HT1080 (cell line): ENCODE measurements at places on chromosomes 12 and 14. TPM values are rescaled to one million over a fixed set of nuclear protein-coding genes. Genes with fewer than 3 reads are reported as not detected.

DNA sequence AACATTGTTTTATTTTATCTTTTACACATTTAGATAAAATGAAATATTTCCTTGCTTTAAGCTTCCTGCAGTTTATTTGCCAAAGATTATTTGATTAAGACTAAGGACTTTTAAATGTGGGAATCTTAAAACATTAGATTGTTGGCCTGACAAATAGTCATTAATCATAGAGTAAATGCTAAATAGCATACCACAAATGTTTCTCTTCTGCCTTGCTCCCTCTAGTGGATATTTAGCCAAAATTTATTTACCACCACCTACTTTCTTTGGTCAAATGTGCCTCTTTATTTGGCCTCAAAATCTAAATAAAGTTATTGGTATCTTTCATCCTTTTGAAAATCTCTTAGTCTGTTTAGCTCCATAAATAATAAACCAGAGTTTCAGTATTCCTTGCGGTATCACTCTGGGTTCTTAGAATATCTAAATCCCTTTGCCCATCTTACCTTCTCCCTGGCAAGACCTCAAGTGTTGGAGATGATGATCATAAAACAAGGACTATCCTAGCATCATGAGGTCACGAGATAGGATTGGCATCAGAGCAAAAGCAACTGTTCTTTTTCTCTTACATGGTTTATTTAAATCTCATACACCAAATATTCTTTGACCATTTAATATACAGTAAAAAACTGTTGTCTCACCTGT is 150.6 kb upstream of the AEBP2 start:
- peak; percentile 12 for DNase-seq

- no peak for DNase-seq
Observed at GRCh38 chr12:63394983-63395382, 244.0 kb upstream of the AVPR1A start.

DNA sequence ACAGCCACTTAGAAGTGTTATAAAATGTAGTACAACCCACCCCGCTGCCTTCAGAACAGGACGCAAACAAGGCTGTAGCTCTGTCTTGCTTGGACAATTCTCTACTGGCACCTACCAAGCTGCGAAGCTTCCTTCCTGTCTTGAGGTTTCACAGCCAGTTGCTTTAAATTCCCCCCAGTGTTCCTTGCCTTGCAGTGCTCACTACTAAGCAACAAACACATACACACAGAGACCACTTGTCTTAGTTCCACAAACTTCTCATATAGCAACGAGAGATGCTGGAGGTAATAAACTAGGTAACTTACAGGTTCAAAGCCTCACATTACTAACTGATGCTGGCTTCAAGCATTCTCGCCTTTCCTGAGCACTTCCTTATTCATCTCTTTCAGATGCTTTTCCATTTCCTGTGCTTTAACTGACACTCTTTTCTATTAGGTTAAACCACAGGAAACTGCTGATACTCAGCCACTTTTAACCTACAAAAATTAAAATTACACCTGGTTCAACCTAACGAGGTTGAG is 91.5 kb upstream of the PTGDR start:
- DNase-seq, result no peak

- DNase-seq, result peak; percentile 96
Observed at GRCh38 chr14:73662487-73662943, 17.7 kb downstream of the DNAL1 start.

DNA sequence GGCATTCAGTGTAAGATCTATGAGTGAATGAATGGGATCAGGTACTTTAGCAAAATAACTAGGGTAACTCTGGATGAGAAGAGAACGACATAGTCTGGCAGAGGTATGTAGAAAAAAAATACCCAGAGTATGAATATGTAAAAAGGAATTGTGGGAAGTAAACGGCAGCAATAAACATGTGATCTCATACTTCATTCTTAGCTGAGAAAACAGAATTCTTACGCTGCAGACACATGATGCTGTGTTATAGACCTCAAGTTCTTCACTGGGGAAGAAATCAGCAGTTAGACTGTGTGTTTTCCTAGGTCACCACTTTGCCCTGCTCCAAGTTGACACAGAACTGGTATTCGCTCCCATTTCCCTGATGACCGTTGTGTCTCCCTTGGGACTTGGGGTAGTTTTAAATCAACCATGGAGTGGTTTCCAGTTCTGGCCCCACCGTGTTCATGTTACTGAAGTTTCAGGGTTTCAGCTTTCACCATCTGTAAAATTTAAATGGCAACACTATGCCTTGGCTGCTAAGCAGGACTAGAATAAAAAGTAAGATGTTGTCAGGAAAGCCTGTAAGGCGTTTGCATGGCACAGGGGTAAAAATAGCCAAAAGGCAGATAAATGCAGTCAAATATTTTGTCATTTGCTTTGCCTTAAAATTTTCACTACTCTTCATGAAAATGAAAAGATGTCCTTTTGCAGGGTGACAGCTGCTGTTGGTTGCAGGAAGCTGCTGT is 223.7 kb downstream of the PELI2 start:
- no peak for DNase-seq

MANSC1 gene
- 0.73 and 3.4 TPM in 2 replicates for total RNA-seq

KCNJ8 gene
- 1.6 and 2.0 TPM in 2 replicates for total RNA-seq

KRT80 gene
- 6.7 and 8.2 TPM in 2 replicates for total RNA-seq

LALBA gene
- 0.13 TPM in 1 of 2 replicates, not detected in the other for total RNA-seq
